ENCODE measurements at places on chromosomes 3 and 15. TPM values are rescaled to one million over a fixed set of nuclear protein-coding genes. Genes with fewer than 3 reads are reported as not detected.

DNA sequence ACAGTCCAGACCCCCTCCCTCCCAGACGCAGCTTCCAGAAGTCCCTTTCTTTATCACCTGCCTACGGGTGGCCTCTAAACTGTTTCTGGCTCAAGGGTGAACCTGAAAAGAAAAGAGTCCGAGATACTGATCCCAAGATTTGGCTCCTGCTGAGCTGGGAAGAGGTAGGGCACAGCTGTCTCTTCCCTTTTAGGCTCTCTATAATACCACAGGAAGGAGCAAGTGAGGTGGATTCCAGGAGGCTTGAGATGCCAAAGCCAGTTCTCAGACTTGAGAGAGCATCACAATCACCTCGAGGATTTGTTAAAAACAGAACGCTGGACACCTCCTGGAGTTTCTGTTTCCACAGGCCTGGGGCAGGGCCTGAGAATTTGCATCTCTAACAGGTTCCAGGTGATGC lies 12.3 kb downstream of the ST8SIA2 start:
- DNase-seq: no peak

GRCh38 chr15:75597667-75598341 lies 18.7 kb upstream of the PTPN9 start:
- peak; percentile 65 for DNase-seq

DNA sequence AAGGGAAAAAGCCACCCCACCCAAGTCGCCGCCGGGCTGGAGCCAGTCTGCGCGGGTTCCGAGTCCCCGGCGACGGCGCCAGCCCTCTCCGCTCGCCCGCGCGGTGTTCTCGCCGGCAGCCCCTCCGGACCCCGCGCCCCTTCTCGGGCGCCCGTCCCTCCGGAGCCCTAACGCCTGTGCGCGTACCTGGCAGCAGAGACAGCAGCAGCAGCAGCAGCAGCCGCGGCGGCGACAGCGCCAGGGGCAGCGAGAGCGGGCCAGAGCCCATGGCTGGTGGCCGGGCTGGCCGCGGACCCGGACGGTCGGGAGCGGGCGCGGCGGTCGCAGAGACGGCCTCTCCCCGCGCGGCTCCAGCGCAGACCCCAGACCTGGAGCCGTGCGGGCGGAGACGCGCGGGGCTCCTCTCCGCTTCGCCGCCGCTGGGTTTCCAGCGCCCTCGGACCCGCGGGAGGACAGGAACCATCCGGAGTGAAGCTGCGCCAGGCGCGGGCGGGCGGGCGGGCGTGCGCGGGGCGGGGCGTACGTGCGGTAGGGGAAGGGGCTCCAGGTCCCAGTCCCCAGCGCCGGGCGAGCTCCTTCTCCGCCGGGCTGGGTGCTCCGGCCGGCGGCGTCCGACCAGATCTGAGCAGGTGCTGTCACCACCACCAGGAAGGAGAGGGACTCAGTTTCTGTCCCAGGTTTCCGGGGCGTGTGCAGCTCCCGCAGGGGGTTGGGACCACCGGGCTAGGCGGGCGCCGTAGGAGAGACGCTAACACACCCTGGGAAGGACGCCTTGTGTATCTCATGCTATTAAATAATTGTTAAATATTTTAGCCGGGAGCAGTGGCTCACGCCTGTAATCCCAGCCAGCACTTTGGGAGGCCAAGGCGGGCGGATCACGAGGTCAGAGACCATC lies at the start of gene CHRNA3:
TSS of gene CHRNA3 (minus strand) at position 470 of the 895 bp plus-strand sequence. CDS start at position 268, 202 bp downstream.
- DNase-seq: no peak

DNA sequence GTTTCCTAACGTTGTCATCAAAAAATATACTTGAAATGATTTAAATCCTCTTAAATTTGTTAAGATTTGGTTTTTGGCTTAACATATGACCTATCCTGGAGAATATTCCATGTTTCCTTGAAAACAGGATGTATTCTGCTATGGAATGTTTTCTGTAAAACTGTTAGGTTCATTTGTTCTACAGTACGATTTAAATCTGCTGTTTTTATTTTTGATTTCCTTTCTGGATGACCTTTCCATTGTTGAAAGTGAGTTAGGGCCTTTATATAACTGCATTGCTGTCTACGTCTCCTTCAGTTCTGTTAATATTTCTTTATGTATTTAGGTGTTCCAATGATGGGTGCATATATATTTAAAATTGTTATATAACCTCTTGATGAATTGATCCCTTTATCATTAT lies 465.3 kb upstream of the ALCAM start:
- no peak for DNase-seq

- no peak for DNase-seq
Observed at GRCh38 chr3:140842984-140843649, 98.5 kb upstream of the SLC25A36 start.

DNA sequence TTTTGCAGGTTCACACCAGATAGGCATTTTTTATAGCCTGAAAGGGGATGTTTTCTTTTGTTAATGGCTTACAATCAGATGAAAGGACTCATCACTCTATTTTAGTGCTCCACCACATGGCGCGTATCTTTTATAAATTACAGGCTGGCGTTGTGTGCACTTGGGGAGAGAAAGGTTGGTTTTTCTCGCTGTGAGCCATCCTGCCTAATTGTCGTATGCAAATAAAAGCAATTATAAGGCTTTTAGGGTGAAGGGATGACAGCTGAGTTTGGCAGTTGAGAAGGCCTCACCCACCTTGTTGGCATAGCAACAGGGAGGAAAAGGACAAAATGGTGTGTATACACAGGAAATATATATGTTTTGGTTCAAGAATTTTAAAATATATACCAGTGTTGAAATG lies 268.0 kb downstream of the NR2F2 start:
- DNase-seq: no peak

The RBPMS2 gene
- total RNA-seq: 0.12 TPM

The SLC24A5 gene
- not detected for total RNA-seq

The WNT7A gene
- total RNA-seq: 0.33 TPM

The ALG1L2 gene
- not detected for total RNA-seq

The NKIRAS1 gene
- total RNA-seq: 3.9 TPM

The MNS1 gene
- total RNA-seq: 0.36 TPM
